GM23248 (cell line): ENCODE measurements at places on chromosomes 7 and 10. TPM values are rescaled to one million over a fixed set of nuclear protein-coding genes. Genes with fewer than 3 reads are reported as not detected.

GRCh38 chr10:78605800-78606350 lies 462.9 kb upstream of the ZMIZ1 start:
- DNase-seq: peak; percentile 48

GRCh38 chr10:58773944-58774343 lies 261.3 kb downstream of the BICC1 start:
- DNase-seq: no peak

DNA sequence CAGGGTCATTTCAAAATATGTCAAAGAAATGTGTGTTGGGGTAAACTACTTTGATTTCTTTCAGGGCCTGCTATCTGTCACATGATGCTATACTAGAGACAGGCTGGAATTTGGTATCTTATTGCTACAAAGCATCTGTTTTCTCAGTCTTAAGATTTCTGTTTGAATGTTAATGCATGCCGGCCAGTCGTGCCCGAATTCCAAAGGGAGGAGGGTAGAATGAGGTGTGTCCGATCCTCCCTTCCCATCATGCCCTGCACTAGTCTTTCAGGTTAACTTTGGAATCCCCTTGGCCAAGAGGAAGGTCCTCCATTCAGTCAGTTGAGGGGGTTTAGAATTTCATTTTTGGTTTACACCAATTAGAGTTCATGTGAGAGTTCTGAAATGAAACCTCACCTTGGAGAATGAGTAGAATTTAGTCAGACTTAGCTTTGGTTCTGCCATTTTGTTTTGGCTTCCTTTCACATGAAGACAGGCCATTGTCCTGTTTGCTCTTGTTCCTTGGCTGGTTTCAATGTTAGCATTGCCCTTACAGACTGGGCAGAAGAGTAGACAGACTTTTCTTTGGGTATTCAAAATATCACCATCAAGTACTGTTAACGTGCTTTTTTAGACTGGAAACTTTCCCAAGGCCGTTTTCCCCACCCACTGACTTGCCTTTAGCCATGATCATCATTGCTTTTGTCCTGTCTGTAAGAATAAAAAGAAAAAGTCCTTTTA lies 95.8 kb downstream of the CAMK1D start:
- DNase-seq: no peak

DNA sequence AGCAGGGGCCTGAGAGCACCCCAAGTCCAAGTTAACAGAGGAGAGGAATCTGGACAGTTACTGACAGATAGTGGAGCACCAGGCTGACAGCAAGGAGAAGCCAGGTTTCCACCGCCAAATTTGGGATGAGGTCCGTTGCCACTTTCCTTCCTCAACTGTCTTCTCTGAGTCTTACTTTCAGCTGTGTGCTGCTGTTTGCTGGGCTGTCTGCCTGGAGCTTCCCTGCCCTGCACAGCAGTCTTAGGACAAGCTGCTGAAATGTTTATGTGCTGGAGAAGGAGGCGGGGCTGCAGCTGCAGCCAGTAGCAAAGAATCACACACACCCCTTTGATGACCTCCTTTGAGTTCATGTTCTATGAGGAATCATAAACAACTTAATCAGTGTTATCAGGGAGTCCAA lies 17.4 kb upstream of the CYP3A7 start:
- DNase-seq: peak; percentile 26

GRCh38 chr10:76311752-76312636 lies 880.6 kb downstream of the LRMDA start:
- DNase-seq: peak; percentile 45

DNA sequence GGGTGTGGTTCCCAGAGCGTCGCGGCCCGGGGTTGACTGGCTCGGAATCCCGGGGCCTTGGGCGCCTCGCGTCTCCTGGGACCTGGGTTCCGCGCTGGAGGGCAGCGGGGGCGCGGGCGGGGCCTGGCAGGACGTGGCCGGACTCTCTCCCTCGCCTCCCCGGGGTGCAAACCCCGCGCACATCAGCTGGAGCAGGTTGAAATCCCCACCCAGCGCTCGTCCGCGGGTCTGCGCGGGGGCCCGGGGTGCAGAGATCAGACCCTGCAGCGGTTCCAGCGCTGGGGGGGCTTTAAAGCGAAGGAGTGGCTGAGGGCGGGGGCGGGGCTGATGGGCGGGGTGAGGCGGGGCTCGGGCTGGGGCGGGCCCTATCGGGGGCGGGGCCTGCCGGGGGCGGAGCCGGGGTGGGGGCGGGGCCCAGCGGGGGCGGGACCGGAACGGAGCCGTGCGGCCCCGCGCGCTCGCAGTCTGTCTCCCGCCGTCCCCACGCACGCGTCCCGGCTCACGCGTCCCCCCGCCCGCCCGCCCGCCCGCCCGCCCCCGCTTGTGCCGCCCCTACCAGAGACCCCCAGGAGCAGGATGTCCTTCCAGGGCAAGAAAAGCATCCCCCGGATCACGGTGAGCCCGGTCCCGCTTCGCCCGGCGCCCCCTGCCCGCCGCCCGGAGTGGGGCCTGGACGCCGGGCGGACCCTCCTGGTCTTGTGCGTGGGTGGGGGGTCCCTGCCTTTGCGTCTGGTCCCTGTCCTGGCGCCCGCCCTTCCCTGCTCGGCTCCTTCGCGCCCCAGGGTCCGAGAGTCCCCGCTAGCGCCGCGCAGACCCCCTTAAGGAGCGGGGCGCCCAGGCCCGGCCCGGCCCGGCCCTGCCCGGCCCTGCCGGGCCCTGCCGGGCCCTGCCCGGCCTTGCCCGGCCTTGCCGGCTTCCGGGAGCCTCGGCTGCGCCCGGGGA lies at the start of gene DPYSL4:
TSS of gene DPYSL4 (plus strand) at position 461 of the 942 bp plus-strand sequence. CDS start at position 577, 116 bp downstream.
- peak; percentile 53 for DNase-seq

DNA sequence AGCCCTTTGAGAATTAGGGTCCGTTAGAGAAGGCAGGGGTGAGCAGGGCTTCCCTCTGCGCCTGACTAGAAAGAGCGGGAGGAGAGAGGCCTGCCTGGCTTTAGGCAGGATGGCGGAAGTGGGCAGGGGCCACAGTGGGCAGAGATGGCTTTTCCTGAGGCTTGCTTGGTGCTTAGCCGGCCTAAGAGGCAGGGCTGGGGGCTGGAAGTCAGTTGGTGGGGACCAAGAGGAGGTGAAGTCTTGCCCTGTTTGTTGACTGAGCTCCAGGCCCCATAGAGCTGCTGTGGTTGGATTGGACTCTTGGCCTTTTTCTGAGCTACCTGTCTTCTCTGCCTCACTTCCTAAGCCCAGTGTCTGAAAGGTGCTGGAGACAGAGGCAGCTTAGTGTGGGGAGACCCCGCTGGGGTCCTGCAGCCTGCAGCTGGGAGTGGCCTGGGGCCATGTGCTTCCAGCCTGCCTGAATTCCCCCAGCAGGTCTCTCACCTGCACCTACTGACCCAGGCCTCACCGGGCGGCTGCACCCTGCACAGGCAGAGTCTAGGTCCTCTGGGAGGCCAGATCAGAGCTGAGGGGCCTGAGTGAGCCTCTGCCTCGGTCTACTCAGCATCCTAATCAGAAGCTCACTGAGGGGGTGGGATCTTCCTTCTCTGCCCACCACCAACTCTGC lies 4.8 kb downstream of the FAM241B start:
- no peak for DNase-seq

- no peak for DNase-seq
These were observed 12.5 kb upstream of the ARPC1A start for GRCh38 chr7:99313204-99313573.

DNA sequence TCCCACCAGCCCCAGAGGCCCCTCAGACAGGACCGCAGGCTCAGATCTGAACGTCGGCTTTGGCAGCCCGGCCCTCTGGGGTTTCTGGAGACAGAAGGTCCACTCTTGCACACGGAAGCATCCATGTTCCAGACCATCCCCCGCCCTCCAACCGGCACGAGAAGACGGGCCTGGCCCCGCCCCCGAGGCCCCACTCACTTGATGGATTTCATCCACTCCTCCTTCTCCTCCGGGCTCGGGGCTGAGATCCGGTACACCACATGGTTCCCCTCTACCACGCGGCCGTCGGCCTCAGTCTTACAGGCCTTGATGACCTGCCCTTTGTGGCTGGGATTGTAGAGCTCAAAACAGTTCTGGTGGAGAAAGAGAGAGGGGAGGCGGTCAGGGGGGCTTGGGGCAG lies 107.3 kb downstream of the CYTH3 start:
- no peak for DNase-seq

- DNase-seq: no peak
These were observed 62.7 kb downstream of the MAD1L1 start for GRCh38 chr7:2169923-2170575.

- DNase-seq: no peak
These were observed 14.0 kb upstream of the IL6 start for GRCh38 chr7:22712999-22713398.

DNA sequence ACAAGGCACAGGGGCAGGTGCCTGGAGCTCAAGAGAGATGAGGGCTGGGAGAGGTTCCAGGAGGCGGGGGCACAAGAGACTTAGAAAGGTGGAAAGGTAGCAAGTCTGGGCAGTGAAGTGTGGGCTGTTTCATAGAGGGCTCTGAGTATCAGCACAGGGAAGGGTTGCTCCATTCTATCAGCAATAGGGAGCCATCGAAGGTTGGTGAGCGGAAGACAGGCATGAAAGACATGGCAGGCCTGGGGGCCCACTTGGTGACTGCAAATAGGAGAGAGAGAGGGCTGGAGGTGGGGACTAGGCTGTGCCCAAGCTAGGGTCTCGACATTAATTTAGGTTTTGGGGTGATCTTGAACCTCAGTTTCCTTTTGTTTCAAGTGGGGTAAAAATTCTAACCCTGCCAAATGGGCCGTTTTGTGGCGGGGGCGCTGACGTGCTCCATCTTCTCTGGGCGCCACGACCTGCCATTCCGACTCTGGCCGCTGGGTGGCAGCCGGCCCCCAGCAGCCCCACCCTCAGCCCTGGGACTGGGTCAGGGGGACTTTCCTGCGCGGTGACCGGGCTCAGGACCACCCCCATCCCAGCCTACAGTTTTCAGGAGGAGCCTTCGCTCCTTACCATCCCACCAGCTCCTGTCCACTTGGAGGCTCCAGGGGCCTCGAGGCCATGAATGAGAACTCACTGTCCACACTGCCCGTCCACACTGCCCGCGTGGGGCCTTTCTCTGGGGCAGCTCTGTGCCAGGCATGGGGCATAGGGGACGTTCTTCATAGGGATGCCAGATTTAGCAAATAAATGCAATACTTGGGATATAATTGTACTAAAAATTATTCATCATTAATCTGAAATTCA lies 37.2 kb upstream of the PCBD1 start:
- peak; percentile 46 for DNase-seq

DNA sequence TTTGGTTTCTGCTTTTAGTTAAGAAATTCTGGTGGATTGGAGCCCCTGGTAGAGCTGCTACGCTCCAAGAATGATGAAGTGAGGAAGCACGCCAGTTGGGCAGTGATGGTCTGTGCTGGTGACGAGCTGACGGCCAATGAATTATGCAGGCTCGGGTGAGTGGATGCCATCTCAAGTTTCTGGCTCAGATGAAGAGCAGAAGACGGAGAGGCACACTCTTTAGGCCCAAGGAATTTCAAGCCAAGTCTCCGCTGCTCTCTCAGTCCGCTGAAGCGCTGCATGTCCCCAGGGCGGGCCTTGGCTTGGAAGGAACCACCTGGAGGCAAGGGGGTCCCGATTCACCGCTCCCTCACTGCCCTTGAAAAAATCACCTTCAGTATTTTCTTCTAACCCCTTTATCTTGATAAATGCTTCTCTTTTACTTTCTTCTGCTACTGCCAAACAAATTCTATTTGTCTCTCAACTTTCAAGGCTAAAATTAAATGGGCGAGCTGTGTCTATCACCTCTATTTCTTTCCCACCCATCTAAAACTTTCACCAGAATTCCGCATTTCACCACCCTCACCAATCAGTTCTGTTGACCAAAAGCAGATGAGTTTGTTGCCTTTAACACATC lies 74.2 kb downstream of the ARMC3 start:
- DNase-seq: peak; percentile 9

- no peak for DNase-seq
These were observed 2.7 kb downstream of the RHBDD2 start for GRCh38 chr7:75881436-75882095.

DNA sequence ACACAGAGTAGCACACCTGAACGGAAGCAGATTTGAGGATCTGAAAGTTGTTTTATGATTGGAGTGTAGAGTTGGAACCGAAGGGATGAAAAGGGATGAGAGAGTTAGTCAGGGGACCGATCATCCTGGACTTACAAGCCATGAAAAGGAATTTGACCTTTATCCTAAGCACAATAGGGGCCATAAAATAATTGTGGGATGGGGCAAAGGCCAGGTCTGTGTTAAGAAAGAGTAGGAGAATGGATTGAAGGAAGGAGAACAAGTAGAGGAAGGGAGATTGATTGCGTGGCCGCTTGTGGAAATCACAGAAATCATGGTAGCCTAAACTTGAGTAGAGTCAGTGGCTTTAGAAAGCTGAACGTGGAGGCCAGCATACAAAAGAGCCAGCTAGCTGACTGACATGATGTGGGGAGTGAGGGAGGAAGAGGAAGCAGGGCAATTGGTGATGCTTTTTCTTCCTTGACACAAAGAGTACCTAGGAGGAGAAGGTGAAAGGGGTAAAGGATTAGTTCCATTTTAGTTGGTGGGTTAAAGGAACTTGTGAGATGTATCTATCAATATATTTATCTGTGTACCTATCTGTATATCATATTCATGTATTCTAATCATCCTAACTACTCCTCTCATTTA lies 67.1 kb upstream of the RPA3 start:
- no peak for DNase-seq

GRCh38 chr7:132154695-132155471 lies 421.4 kb downstream of the PLXNA4 start:
- DNase-seq: no peak

GRCh38 chr7:50068850-50069551 lies 24.0 kb downstream of the ZPBP start:
- DNase-seq: peak; percentile 85

DNA sequence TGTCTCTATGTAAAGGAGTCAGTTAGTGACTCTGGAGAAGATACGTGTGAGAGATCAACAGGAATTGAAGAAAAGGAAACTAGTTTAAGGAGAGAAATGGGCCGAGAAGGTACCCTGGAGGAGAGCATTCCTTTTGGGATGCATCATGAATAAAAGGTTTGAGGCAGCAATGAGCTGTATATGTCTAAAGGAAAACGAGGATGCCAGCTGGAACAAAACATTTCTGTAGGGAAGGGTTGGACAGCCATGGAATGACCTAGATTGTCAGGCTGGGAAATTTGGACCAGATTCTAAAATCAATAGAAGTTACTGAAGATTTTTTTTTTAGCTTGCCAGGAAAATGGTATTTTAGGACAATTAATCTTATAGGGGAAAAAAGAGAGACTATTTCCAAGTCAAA lies 17.2 kb upstream of the MPP7 start:
- DNase-seq: no peak

The FAM20C gene
- 13.5 and 13.8 TPM in 2 replicates for polyA plus RNA-seq

The MYH16 gene
- not detected in 2 replicates for polyA plus RNA-seq

The CALHM1 gene
- 0.08 TPM in 1 of 2 replicates, not detected in the other for polyA plus RNA-seq

The NPSR1 gene
- polyA plus RNA-seq: not detected in 2 replicates

The ABCA13 gene
- polyA plus RNA-seq: not detected in 2 replicates

The SLC26A3 gene
- polyA plus RNA-seq: not detected in 2 replicates

The CLDN3 gene
- not detected in 2 replicates for polyA plus RNA-seq

The TCAF2 gene
- polyA plus RNA-seq: 1.9 and 2.7 TPM in 2 replicates

The BAG3 gene
- polyA plus RNA-seq: 88.2 and 99.5 TPM in 2 replicates
